ENCODE measurements at places on chromosomes 7 and 10. TPM values are rescaled to one million over a fixed set of nuclear protein-coding genes. Genes with fewer than 3 reads are reported as not detected.

DDC gene
- not detected for total RNA-seq

ABHD11 gene
- total RNA-seq: 24.3 TPM

NANOS1 gene
- 0.14 TPM for total RNA-seq

GIMAP2 gene
- total RNA-seq: 83.2 TPM

PODXL gene
- 0.68 TPM for total RNA-seq

DRGX gene
- total RNA-seq: not detected

WNT8B gene
- total RNA-seq: not detected

DNA sequence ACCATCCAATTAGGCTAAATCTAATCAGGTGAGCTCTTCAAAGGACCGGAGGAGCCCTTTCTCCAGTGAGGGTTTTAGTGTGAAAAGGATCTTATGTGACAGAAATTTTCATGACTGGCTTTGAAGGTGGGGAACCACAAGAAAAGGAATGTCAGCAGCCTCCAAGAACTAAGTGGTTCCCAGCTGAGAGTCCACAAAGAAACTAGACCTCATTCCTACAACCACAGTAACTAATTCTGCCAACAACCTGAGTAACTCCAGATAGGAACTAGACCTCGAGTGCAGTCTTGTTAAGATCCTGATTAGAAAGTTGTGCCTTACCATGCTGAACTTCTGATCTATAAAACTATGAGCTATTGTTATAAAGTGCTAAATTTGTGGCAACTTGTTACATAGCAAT lies 51.3 kb downstream of the PCLO start:
- H3K27ac ChIP-seq: no peak overlapping the region
- H3K36me3 ChIP-seq: no peaks in the 10 kb centered on the region
- no peak overlapping the region for H3K4me3 ChIP-seq

GRCh38 chr10:110456046-110456445 lies 41.7 kb upstream of the DUSP5 start:
- H3K36me3 ChIP-seq: no peaks in the 10 kb centered on the region
- no peaks in the 10 kb centered on the region for H3K27me3 ChIP-seq
- H3K27ac ChIP-seq: no peak overlapping the region
- H3K4me1 ChIP-seq: no peaks in the 10 kb centered on the region
- no peak overlapping the region for H3K4me3 ChIP-seq

DNA sequence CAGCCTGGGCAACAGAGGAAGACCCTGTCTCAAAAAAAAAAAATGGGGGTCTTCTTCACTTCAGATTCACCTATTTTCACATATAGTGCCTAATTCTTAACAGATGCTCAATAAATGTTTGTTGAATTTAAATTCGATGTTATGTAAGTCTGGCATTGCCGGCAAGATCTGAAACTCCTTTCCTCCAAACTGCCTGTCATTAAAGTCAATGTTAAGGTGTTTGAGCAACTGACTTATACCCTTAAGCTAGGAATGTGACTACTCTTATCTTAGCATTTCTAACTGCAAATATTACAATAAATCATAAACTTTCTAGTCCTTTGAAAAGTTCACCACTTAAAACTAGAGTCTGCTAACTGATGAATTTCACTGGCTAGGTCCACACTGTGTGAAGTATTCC lies 95.2 kb downstream of the NRP1 start:
- H3K27me3 ChIP-seq: no peaks in the 10 kb centered on the region
- no peak overlapping the region for H3K4me3 ChIP-seq
- no peaks in the 10 kb centered on the region for H3K4me1 ChIP-seq
- DNase-seq: no peak
- no peaks in the 10 kb centered on the region for H3K36me3 ChIP-seq
- H3K27ac ChIP-seq: no peak overlapping the region

GRCh38 chr10:28263136-28263857 lies 39.6 kb downstream of the MPP7 start:
- DNase-seq: no peak
- H3K36me3 ChIP-seq: no peaks in the 10 kb centered on the region
- no peak overlapping the region for H3K27ac ChIP-seq
- H3K4me3 ChIP-seq: no peak overlapping the region
- H3K27me3 ChIP-seq: no peaks in the 10 kb centered on the region

GRCh38 chr7:128697302-128697905 lies 25.3 kb downstream of the GARIN1A start:
- DNase-seq: peak; percentile 25
- H3K4me3 ChIP-seq: peak overlapping the region; percentile 12
- no peaks in the 10 kb centered on the region for H3K36me3 ChIP-seq
- no peak overlapping the region for H3K27ac ChIP-seq

GRCh38 chr10:89213191-89213808 lies 6.2 kb upstream of the CH25H start:
- no peak overlapping the region for H3K27ac ChIP-seq
- H3K4me3 ChIP-seq: no peak overlapping the region
- peaks cover 4% of the 10 kb centered on the region for H3K4me1 ChIP-seq
- peaks cover 7% of the 10 kb centered on the region for H3K27me3 ChIP-seq

GRCh38 chr7:159109653-159110035 lies 35.0 kb downstream of the VIPR2 start:
- no peak for DNase-seq
- no peaks in the 10 kb centered on the region for H3K27me3 ChIP-seq
- no peaks in the 10 kb centered on the region for H3K36me3 ChIP-seq
- no peak overlapping the region for H3K4me3 ChIP-seq

- H3K4me1 ChIP-seq: no peaks in the 10 kb centered on the region
- H3K27me3 ChIP-seq: no peaks in the 10 kb centered on the region
- H3K36me3 ChIP-seq: no peaks in the 10 kb centered on the region
- H3K27ac ChIP-seq: no peak within 1 kb of the TSS
Observed at GRCh38 chr7:107469929-107470328, at the start of gene GPR22. Gene GPR22 (plus strand): TSS chr7:107470057. CDS start chr7:107474061, 4,004 bp downstream.

DNA sequence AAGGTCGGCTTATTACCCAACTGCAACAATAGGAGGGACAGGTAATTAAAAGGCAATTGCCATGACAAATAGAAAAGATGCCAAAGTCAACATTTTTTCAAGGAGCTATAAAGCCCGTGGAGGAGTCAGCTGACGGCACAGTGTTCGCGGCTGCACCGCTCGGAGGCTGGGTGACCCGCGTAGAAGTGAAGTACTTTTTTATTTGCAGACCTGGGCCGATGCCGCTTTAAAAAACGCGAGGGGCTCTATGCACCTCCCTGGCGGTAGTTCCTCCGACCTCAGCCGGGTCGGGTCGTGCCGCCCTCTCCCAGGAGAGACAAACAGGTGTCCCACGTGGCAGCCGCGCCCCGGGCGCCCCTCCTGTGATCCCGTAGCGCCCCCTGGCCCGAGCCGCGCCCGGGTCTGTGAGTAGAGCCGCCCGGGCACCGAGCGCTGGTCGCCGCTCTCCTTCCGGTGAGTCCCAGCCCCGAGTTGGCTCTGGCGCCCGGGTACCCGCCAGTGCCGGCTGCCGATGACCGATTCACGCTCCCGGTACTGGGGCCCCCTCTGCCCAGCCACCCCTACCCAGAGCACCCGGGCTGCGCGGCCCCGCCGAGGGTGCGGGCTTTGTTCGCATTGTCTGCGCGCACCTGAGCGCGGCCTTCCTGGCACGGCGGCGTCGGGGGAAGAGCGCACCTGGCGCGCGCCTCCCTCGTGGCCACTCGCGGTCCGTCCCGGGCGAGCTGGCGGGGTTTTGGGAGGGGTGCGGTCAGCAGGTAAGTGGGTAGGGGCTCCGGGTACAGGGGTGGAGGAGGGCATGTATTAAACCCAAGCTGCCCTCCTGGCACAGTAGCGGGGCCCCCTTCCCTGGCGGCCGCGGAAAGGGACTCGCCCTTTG lies at the start of gene VWA2:
VWA2 (plus strand) TSS at position 138 of the 877 bp plus-strand sequence. CDS start 9,460 bp downstream, outside the sequence.
- H3K27me3 ChIP-seq: peaks cover 4% of the 10 kb centered on the region
- H3K27ac ChIP-seq: no peak within 1 kb of the TSS
- no peaks in the 10 kb centered on the region for H3K4me1 ChIP-seq
- no peak for DNase-seq
- H3K36me3 ChIP-seq: no peaks in the 10 kb centered on the region
- no peak within 1 kb of the TSS for H3K4me3 ChIP-seq

DNA sequence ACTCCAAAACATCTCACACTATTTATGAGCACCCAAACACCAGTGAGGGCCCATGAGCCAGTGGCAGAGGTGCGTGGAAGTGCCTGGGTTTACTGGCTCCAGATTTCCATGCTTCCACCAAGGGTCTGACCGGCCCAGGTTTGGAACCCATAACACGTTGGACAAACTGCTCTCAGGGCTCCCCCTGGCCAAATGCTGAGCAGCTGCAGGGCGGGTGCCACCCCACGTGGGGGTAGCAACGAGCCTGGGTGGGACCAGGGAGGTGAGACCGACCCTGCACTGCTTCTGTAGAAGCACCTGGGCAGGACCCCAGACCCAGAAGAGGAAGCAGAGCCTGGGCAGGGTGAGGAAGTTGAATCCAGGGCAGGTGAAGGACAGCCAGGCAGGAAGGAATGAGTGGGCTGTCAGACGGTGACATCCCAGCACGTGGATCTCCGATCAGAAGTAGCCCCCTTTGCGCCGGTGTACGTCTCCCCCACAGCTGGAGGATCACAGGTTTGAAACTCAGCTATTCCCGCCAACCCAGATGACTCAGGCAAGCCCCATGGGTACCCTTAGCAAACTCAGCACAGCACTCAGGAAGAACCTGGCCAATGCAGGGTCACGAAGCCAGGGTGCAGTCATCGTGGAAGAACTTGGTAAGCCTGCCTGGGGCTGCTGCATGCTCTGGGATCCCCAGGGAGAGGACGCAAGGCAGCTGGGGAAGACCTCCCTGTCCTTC lies 100.4 kb upstream of the DDC start:
- H3K36me3 ChIP-seq: no peaks in the 10 kb centered on the region
- no peak for DNase-seq
- H3K27ac ChIP-seq: no peak overlapping the region
- H3K4me3 ChIP-seq: no peak overlapping the region
